ENCODE measurements at places on chromosomes 6 and 20. TPM values are rescaled to one million over a fixed set of nuclear protein-coding genes. Genes with fewer than 3 reads are reported as not detected.

C6orf163 gene
- 0.20 TPM for total RNA-seq

RBPJL gene
- not detected for total RNA-seq

PRR3 gene
- total RNA-seq = 16.1 TPM

TRIM31 gene
- 0.72 TPM for total RNA-seq

MAD2L1BP gene
- total RNA-seq = 34.8 TPM

RAB44 gene
- total RNA-seq = 0.03 TPM

TINAG gene
- total RNA-seq = not detected

HLA-G gene
- not detected for total RNA-seq

HLA-DOB gene
- 0.05 TPM for total RNA-seq

NKX2-4 gene
- total RNA-seq = not detected

PPP1R14C gene
- total RNA-seq = 3.5 TPM

LY6G6F gene
- total RNA-seq = not detected

CBLN4 gene
- not detected for total RNA-seq

RHAG gene
- total RNA-seq = not detected

TCF15 gene
- total RNA-seq = not detected
